ENCODE measurements at places on chromosomes 13 and 19.

DNA sequence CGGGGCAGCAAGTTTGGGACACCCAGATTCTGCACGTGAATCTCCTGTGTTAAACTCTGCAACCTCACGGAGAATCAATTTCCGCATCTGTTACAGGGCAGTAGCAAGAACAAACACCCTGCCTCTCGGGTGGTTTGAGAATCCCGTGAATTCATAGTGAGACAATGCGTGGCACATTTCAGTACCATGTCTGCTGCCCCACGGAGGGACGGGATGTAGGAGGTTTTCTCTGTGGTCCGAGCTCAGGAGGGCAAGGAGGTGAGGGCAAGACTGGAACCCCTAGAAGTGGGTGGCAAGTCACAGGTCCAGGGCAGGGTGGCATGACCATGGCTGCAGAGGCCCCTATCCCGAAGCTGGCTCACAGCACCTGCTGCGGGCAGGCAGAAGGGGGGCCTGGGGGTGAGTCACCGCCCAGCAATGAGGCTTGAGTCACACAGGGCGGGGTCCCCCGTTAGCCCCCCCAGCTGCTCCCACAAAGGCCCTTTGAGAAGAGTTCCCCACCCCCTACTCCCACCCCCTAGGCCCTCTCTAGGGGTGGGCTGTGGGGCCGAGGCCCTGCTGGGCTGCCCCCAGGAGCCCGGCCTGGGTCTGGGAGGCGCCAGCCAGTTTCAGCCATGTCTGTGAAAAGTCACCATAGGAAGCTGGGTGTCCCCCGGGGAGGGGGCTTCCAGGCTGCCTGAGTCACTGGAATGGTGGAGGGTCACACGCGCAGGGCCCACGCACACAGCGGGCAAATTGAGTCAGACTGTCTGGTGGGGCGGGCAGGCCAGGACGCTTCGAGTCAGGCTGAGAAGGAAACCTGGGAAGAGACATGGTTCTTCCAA, 25.8 kb upstream of the NANOS3 start:
- peak; percentile 85 for DNase-seq

GRCh38 chr13:27054760-27055159, 116.9 kb downstream of the USP12 start:
- no peak for DNase-seq

- DNase-seq, result peak; percentile 33
Measured at GRCh38 chr13:31807090-31807541, 67.8 kb downstream of the RXFP2 start.

DNA sequence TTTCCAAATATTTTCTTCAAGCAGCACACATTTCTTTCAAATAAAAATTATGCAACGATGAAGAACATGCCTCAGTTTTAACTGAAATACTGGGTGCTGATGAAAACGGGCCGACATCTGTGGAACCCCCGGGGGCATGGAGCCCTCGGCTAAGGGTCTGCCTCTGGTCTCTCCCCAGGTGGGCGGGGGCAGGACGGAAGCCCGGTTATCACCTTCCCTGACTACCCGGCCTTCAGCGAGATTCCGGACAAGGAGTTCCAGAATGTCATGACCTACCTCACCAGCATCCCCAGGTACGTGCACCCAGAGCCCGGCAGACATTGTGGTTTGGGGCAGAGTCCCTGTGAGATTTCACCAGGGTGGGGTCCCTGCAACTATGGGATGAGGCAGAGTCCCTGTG, 55.5 kb downstream of the MCF2L start:
- DNase-seq, result no peak

GRCh38 chr13:51844862-51845573, at the start of gene TMEM272:
TMEM272 (minus strand) TSS chr13:51845177; CDS start chr13:51838530, 6,647 bp downstream.
- peak; percentile 63 for DNase-seq

DNA sequence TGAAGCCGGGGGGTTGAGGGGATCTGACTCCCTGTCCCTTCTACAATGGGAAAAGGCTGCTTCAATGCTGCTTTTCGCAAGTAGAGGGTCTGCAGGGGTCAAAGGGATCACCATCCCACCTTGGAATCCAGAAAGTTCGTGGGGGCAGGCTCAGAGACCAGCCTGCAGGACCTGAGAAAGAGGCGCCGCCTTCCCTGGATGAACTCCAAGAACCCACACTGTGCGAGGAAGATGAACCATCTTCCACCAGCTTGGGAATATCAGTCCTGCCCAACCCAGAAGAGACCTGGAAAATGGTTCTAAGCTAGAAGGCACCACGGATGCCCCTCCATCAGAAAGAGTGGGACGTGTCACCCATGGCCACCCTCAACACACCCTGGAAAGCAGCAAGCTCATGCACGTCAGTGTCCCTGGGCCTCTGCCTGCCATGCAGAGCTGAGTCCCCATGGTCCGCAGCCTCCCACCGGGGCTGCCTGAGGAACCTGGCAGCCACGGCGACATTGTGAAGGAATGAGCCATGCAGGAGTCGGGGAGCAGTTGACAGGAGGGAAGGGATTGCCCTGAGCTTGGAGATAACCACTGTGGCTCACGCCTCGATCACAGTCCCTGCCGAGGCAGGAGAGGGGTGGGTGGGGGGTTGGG, 14.6 kb downstream of the RAB3D start:
- DNase-seq, result no peak

DNA sequence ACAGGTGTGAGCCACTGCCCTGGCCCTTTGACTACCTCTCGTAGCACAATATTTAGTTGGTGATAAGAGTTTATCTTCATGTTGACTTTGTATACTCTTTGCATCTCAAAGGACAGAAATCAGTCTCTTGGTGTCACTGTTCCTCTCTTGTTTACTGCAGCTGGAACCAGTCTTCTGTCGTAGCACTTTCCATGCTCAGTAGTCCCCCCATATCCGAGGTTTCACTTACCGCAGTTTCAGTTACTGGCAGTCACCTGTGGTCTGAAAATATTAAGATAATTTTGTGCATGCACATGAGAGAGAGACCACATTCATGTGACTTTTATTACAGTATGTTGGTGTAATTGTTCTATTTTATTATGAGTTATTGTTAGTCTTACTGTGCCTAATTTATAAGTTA, 49.1 kb downstream of the WASF3 start:
- DNase-seq, result no peak

GRCh38 chr13:39051157-39051556, 12.9 kb downstream of the NHLRC3 start:
- DNase-seq, result no peak

GRCh38 chr13:23622985-23623384, 52.8 kb downstream of the TNFRSF19 start:
- DNase-seq, result no peak

DNA sequence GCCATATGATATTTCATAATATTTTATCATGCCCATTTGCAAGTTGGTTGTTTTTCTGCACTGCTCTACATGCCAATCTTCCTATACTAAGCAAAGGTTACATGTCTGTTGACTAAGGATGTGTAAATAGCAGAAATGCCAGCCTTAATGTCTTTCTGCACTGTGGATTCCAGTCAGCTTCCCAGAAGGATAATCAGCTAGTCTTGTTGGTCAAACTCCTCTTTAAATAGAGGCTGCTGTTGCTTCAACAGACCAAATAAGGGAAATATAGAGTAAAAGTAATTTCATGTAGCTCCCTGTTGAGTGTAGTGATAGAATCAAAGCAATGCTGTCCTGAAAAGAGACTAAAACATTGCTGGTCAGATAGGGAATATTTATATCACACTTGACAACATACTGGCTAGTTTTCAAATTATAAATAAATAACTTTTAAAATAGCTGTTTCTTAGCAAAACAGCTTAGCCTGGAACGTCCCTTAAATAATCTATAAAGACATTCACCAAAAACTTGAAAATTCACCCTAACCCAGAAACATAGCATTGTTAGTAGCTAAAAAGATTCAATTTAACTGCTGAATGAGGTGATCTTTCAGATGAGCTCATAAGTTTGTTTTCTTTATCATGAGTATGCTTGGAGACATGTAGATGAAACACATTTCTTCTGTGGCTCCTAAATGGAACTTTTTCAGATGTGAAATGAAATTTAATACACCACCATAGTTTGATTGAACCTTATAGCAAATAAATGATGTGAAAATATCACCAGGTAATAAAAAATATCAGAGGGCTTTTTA, 56.6 kb downstream of the FRY start:
- DNase-seq, result no peak

DNA sequence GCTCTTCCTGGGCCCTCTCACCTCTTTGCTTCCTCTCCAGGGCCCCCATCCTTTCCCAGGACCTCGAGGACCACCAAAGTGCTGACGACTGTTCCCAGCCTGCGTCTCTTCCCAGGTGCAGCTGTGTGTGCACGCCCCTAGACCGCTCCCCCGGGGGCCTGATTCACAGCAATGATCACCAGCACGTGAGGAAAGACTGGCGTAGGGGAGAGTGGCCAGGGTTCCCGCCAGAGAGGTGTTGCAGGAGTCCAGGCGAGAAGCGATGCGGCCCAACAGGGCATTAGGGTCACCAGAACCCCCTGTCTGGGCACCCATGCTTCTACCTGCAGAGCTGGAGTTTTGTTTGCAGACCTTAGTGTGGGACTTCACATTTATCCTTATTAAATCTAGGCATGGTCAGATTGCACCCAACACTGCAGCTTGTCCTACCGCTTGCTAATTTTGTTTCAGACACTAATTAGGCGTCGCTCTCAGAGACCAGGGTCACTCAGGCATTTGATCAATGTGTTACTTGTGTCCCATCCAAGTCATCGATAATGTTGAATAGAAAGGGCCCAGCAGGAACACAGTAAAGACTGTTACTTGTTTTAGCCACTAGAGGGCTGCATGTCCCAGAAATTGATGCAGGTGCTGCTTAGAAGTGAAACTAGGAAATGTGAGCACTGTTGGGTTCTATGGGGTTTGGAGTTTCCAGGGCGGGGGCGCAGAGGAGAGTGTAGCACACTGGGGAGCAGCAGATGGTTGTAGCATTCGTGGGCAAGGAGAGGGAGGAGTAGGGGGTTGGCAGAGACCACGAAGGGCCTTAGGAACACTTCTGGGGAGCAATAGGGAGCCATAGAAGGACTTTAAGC, 53.2 kb downstream of the CDADC1 start:
- peak; percentile 71 for DNase-seq

GRCh38 chr19:19520989-19521388, 5.0 kb downstream of the NDUFA13 start:
- no peak for DNase-seq

All from CD4-positive, alpha-beta T cell treated with Interleukin-6 for 4 hours (primary cell).